ENCODE measurements at places on chromosomes 2 and 18. TPM values are rescaled to one million over a fixed set of nuclear protein-coding genes. Genes with fewer than 3 reads are reported as not detected.

DNA sequence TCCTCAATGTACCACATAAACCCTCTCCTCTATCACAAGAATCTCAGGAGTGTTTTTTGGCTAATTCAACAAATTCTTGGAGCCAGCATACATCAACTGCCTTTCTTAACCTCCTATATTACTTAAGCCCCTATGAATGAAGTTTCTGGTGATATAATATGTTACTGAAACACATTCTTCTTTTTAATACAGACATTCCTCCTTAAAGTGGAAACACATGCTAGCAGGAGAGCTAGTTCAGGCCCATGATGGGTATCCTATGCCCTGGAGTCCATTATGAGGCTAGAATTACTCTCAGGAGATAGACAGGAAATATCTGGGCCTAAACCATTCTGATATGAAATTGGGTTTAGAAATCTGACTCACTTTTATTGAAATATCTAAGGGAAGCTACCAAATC is 26.6 kb upstream of the RMDN2 start:
- no peak for DNase-seq

The RND3 gene
- polyA plus RNA-seq, result 627 TPM

DNA sequence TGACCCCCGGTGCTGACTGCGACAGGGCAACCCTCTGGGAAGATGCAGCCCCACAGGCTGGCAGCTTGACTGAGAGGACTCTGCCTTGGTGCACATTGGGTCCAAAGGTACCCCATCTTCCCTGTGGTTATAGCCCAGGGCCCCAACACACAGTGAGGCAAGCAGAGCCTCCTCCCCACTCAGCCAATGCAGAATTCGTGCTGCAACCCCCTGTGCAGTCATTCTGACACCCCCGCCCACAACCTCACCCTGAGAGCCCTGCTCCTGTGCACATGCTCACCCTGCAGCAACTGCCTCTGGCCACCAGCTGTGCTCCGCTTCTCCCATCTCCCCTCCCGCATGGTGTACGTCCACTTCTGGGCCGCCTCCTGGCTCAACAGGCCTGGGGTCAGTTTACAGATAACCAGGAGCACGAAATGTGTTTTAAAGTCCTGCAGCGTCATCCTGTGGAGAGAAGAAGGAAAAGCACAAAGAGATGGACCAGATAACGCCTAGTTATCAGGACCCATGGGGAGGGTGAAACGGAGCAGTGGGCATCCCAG is 24.4 kb downstream of the CAPN14 start:
- DNase-seq, result no peak

DNA sequence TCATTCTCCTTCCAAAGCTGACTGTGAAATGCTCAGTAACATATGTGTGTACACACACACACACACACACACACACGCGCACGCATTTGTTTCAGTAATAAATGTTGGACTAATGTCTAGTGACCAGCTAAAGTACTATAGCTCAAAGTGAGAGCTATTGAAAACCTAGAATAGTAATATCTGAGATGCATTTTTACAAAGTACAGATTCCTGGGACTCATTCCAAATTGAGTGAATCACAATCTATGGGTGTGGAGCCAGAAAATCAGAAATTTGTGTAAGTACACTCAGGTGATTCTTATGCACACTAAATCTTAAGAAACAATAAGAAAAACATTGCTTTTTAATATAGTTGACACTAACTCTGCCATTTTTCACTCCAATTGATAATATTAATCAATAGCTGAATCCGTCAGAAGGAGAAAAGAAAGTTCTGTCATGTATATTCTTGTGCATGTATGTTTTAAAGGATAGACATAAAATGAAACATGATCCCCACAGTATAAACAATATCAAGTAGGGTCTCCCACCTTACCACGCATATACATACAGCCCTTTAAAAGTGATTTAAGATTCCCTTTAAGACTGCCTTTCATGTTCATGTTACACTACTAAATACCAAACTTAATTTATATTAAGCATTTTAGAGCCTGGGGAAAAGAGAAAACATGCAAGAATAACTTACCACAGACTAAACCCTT is 123.5 kb downstream of the ATAD2B start:
- DNase-seq, result peak; percentile 16

- DNase-seq, result no peak
Observed at GRCh38 chr18:79903787-79904356, 47.6 kb downstream of the SLC66A2 start.

The MRPL30 gene
- polyA plus RNA-seq, result 38.3 TPM

DNA sequence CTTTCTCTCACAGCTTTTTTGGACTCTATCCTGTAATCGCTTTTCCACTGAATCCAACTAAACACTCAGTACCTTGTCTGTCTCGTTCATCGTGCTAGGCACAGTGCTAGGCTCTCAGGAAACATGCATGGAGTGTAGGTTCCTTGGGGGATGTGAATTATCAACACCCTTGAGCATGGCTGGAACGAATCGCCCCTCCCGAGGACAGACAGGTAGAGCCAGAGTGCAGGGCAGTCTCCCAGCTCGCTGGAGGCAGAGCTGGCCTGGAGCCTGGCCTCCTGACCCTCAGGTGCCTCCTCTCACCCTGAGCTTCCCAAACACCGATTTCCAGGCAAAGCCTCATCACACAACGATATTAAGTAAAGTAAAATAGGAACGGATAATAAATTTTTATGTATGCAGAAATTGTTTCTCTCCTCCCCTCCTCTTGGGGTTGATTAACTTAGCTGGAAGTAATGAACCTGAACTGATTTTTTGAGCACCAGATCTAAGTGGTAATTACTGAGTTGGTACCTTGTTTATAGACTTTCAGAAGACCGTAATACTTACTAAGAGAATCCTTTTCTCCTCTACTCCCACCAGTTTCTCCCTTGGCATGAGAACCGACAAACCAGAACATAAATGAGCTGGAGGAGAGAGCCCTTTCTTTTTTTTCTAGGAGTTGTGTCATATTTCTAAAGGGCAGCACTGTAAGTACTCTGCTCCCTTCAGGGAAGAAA is 90.5 kb downstream of the MSH2 start:
- no peak for DNase-seq

DNA sequence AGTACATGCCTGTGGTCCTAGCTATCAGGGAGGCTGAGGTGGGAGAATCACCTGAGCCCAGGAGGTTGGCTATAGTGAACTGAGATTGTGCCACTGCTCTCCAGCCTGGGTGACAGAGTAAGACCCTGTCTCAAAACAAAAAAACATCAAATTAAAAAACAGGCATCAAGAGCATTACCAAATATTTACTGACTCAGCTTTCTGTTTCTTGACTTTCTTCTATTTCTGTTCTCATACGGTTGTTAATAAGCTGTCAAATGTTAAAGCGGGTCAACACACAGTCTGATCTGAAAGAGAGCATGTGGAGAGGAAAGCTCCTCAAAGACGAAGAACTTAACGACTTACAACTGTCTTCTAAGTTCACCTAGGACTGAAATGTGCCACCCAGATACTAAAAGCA is 59.0 kb downstream of the ITGB1BP1 start:
- no peak for DNase-seq

GRCh38 chr2:218448934-218449333 is 30.0 kb downstream of the VIL1 start:
- peak; percentile 6 for DNase-seq

- no peak for DNase-seq
Observed at GRCh38 chr2:202945497-202945896, 33.4 kb downstream of the CARF start.

The DLX1 gene
- 2.2 TPM for polyA plus RNA-seq

The TBC1D8 gene
- polyA plus RNA-seq, result 2.5 TPM

The RAD51AP2 gene
- not detected for polyA plus RNA-seq

The TLX2 gene
- not detected for polyA plus RNA-seq

- DNase-seq, result no peak
Observed at GRCh38 chr2:56753182-56753581, 569.4 kb downstream of the CCDC85A start.

DNA sequence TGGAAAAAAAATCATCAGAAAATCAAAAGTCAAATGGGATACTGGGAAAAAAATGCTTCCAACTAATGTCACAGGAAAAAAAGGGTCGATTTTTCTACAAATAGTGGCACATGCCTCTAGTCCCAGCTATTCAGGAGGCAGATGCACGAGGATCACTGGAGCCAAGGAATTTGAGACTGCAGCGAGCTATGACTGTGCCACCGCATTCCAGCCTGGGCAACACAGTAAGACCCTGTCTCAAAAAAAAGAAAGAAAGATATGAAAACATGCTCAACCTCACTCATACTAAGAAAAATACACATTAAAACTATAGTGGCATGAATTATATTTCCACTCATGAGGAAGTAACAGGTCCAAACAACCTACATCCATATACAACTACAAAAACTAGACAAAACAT is 17.9 kb downstream of the MEMO1 start:
- no peak for DNase-seq

GRCh38 chr2:25125976-25126375 is 42.4 kb downstream of the POMC start:
- DNase-seq, result no peak

DNA sequence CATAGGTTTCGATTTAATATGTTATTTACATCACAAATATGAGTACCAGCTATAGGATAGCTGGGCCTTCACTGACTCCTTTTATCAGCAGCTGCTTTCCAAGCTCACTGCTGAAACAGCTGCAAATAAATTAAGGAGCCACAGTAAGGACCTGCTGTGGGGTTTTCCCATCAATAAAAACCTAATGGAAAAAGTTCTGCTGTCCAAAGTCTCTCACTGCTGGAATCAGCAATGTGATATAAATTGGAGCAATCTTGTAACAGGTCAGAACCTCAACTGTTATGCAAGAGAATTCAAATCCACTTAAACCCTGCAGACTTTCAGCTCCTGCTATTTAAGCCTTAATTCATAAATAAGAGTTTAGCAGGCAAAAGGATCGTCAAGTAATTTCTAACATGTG is 61.3 kb downstream of the NEB start:
- no peak for DNase-seq

The PKDCC gene
- 87.0 TPM for polyA plus RNA-seq

The ATP6V1B1 gene
- polyA plus RNA-seq, result 0.82 TPM

DNA sequence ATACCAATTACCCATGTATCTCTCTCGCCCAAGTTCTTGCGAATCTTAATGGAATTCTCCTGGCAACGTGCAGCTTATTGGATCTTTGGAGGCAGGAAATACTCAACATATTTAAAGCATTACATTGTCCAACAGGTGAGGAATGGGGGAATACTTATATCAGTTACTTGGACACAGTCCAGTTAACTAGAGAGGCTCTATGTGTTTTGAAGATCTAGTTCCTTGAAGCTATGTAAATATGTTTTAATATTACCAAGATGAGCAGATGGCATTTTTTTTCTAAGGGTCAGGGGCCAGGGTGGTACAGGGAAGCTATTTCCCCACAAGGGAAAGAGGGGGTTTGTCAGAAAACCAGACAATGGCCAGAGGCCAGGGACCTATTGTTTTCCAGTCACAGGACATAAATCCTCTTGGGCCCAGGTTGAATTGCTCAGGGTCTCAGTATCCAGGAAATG is 26.8 kb upstream of the MC5R start:
- no peak for DNase-seq

DNA sequence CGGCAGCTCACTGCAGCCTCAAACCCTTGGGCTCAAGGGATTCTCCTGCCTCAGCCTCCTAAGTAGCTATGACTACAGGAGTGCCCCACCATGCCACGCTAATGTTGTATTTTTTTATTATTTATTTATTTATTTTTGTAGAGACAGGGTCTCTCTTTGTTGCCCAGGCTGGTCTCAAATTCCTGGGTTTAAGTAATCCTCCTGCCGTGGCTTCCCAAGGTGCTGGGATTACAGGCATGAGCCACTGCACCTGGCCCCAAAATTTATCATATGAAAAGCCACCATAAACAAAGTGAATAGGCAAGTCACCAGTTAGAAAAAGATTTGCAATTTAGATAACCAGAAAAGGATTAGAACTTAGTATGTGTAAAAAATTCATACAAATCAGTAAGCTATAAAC is 138.6 kb upstream of the NCK2 start:
- DNase-seq, result no peak

- no peak for DNase-seq
Observed at GRCh38 chr18:39571511-39571910, 2005.9 kb upstream of the CELF4 start.

The MERTK gene
- polyA plus RNA-seq, result 0.84 TPM

DNA sequence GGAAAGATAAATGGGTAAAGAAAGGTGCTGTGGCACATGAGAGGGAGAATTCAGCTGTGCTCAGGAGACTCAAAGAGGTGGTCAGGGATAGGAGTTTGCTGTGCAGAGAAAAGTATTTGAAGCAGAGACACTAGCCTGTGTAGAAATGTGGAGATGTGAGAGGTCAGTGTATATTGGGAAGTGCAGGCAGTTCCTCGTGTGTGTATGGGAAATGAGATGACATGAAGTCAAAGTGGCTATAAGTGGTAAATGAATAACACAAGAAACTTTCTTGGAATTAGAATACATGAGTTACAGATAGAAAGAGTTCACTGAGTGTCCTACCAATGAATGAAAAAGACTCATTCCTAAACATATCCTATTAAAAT is 11.6 kb downstream of the MAP3K20 start:
- no peak for DNase-seq

- no peak for DNase-seq
Observed at GRCh38 chr2:238120463-238121298, 17.8 kb upstream of the KLHL30 start.

- DNase-seq, result no peak
Observed at GRCh38 chr2:209425471-209426071, 1.7 kb downstream of the MAP2 start.

GRCh38 chr2:113185664-113186432 is 12.1 kb downstream of the PSD4 start:
- no peak for DNase-seq

GRCh38 chr18:48974304-48975119 is 23.7 kb upstream of the SMAD7 start:
- DNase-seq, result no peak

DNA sequence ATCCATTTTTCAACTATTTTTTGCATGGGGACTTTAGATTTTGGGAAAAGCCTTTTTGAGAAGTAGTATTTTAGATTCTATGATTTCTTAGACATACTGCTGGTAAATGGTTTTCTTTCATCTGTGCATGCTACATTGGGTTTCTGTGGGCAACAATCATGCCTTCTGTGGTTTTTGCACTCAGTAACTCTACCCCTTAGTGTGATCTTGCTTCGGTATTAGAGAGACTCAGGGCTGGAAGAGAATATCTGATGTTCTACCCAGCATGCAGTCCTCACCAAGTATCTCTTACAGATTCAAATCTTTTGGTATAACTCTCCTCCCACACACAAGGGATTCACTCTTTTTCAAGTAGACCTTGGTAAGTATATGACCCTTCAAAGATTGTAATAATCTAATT is 183.0 kb downstream of the PMAIP1 start:
- no peak for DNase-seq

DNA sequence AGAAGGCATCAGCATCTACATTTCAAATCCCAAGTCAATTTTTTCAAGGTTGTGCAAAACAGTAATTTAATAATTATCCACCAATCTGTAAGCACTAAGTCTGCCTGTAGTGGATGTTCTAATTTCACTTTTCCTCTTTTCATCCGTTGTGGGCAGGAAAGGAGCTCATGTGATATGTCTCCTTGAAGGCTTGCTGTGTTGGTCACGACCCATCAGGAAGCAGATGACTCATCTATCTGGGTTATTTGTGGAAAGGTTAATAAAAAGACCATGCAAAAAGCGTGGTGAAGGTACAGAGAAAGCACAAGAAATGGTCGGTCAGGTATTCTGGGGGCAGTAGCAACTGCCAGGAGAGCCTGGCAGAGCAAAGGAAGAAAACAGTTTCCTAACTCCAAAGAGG is 476.7 kb upstream of the RAB6C start:
- DNase-seq, result no peak

The GPR39 gene
- polyA plus RNA-seq, result 3.6 TPM
